CD4-positive, alpha-beta memory T cell (primary cell): ENCODE measurements at places on chromosomes 3 and 15. TPM values are rescaled to one million over a fixed set of nuclear protein-coding genes. Genes with fewer than 3 reads are reported as not detected.
A peak's percentile ranks its signal among the peaks of the same experiment; 100 is the strongest.

DNA sequence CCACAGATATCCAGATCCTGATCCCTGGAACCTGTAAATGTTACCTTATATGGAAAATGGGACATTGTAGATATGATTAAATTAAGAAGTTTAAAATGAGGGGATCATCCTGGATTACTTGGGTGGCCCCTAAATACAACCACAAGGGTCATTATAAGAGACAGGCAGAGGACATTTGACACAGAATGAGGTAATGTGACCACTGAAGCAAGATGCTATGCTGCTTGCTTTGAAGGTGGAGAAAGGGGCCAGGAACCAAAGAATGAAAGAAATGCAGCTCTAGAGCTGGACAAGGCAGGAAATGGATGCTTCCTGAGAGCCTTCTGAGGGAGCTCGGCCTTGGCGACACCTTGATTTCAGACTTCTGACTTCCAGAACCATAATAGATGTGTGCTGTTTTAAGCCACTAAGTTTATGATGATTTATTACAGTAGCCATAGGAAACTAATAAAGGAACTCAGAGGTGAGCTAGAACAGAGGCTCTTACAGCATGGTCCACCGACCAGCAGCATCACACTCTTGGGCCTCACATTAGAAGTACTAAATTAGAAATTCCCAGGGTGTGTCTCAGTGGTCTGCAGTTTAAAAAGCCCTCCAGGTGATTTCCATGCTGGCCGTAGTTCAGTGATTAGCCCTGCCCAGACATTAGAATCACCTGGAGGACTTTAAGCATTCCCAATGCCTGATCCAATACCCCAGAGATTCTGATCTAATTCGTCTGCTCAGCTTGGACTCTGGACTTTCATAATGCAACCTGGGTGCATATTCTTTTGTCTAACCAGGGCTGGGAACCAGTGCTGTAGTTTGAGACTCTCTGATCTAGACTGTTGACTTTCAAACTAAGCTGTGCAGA lies 7.5 kb downstream of the COLQ start:
- no peak for DNase-seq

GRCh38 chr3:170226426-170226960 lies 4.3 kb downstream of the PRKCI start:
- no peak for DNase-seq

DNA sequence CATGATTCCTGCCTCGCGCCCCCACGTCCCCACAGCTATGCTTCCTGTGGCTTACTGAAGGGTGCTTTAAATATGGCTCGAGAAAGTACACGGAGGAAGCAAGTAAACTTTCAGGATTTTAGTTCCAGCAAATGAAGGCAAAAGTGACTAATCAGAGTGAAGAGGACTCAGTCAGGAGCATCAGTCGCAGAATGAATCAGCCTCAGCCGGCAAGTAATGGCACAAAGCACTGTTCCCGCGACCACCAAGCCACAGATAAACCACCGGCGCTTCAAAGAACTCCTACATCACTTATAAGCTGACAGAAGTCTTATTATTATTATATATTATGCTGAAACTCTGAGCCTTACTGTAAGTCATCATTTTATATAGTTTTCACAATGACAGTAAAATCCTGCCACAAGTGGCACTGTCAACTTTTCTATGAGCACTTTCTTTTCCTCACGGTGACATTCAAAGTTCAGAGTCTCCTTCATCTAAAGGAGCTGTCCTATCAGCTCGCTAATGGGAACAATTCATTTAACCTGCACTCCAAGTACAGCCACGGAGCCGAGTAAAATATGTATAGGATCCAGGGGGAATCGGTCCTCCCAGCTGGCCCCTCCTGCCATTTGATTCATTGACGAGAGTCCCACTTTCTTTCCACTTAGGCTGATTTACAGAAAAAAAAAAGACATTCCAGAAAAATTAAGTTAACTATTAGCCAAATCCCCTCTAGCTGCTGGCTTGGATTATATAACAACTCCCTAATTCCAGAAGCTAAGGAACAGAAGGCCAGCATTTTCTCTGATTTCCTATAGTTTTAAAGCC lies 217.0 kb upstream of the ICE2 start:
- DNase-seq = no peak

- DNase-seq = no peak
Measured at GRCh38 chr3:71121429-71122167, 461.9 kb downstream of the FOXP1 start.

DNA sequence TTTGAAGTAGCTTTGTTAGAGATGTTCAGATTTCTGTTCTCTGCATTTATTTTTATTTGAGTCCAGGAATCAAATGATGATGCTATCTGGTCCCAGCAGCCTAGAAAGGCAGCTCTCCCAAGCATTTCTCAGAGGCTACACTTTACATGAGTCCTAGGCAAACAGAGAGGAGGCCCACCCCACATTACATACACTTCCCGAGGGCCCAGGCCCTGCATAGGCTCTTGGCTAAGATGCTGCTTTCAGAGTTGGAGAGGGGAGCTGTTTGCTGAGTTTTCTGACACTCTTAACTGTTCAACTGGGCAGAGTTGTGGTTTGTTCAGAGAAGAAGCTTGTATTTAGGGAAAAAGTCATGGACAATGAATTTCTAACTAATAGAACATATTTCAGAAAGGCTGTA lies 117.9 kb upstream of the RGMA start:
- DNase-seq = no peak

DNA sequence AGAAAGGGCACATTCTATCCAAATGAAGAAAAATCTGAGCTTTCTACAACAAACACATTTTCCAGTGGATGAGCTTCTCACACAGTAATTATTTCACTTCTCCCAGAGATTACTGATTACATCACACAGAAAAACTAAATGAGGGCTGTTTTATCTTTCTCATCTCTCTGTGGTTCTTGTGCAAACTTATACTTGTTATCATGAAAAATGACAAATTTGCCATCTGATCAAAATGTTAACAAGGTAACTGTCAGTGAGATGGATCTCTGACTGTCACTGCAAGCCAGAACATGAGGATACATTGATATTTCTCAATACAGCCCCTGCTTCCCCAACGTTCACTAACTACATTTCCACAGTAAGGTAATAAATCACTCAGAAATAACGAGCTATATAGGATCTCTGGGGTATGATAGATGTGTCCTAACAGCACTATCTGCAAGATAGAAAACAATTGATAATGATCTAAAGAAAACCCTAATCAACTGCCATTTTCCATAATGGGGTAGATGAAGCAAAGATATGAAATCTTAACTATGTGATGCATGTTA lies 829.3 kb upstream of the CFAP20DC start:
- no peak for DNase-seq

- no peak for DNase-seq
Measured at GRCh38 chr3:187878772-187879518, 133.7 kb upstream of the BCL6 start.

GRCh38 chr15:76994971-76995945 lies at the start of gene PSTPIP1:
PSTPIP1 (plus strand) TSS chr15:76995126; CDS start chr15:76995574, 448 bp downstream.
- peak; percentile 72 for DNase-seq

DNA sequence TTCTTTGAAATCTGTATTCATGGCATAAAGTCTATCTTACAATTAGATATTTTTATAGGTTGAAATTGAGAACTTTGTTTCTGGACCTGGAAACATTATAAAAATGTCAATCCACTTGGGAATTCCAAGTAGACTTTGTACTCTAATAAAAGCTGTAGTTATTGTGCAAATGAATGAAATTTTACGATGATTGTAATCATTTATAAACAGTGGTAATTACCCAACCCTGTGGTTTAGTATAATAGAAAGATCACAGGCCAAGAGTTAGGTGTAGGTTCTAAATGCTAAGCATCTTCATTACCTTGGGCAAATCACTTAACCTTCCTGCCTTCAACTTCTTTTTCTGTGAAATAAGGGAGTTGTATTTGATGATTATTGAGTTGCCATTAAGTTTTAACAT lies 13.2 kb upstream of the SLC7A14 start:
- no peak for DNase-seq

DNA sequence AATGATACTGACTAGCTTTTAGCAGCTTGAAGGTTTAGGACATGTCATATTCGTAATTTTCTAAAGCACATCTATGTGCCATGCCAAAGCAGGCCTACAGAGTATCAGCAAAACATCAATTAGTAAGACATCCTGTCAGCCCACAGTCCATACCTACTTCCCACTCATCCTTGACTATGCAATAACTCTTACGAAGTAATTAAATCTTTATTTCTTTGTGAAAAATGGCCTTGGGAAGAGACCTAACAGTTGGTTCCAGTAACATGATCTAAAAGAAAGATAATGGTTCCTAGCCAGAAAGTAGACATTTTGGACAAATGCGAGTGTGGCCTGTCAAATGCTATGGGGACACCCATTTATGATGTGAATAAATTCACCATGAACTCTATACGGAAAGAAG lies 172.6 kb upstream of the TNIK start:
- no peak for DNase-seq

- no peak for DNase-seq
Measured at GRCh38 chr3:186742618-186743380, 25.6 kb downstream of the KNG1 start.

- DNase-seq = no peak
Measured at GRCh38 chr15:31301673-31301990, 25.0 kb upstream of the KLF13 start.

- no peak for DNase-seq
Measured at GRCh38 chr3:189160519-189161309, 11.1 kb upstream of the TPRG1 start.

GRCh38 chr3:37307321-37307720 lies 132.9 kb upstream of the LRRFIP2 start:
- DNase-seq = no peak

DNA sequence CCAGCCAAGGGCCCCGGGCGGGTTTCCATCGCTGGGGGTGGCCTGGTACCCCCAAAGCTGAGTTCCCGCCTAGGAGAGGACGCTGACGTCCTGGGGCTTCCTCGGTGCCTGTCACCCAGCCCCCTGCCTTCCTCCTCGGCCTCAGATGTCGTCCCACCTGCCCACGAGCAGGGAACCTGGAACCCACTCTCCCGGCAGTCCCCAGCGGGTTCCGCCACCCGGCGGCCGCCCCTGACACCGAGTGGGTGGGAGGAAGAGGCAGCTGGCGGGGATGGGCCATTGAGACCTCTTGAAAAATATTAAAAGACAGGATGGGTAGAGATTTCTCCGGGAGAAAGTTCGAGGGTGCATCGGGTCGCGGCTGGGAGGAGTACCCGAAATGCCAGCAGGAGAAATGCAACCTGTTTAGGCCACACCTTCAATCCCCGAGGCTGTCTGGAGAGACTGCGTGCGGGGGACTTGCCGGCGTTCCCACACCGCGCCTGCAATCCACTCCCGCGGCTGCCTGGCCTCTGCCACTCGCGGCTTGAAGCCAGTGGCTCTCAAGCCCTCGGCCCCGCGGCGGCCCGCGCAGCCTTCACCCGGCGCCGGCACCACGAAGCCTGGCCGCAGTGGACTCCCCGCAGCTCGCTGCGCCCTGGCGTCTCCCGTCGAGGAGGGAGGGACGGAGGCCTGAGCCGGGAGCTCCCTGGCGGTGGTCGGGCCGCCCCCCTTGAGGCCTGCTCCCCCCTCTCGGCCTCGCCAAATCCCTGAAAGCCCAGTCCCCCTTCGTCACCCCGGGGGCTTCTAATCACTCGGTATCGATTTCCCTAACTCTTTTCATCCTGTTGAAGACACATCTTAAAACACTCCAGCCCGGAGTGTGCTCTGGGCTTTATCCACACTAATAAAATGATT lies 8.6 kb upstream of the NR2F2 start:
- no peak for DNase-seq

Gene P3H2
- polyA plus RNA-seq = not detected

Gene DUOXA2
- polyA plus RNA-seq = not detected

Gene FBXO40
- 0.08 TPM for polyA plus RNA-seq
